ENCODE measurements at places on chromosomes 1 and 21.

DNA sequence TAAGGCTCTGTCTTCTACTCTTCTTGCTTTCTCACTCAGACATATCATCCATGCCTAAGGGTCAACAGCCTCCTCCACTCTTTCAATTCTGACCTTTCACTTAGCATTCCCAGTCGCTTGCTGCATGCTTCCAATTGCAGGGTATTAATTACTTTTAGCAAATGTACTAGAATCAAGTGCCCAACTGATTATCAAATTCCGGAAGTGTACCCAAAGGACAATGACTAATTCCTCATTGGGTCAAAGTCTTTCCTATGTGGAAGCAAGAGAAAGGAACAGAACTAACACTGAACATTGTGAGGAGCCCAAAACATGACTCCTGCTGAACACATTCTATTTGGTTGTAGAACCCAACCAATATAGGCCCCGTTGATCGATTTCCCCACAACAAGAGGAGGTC, 101.8 kb downstream of the APP start:
- DNase-seq = no peak

DNA sequence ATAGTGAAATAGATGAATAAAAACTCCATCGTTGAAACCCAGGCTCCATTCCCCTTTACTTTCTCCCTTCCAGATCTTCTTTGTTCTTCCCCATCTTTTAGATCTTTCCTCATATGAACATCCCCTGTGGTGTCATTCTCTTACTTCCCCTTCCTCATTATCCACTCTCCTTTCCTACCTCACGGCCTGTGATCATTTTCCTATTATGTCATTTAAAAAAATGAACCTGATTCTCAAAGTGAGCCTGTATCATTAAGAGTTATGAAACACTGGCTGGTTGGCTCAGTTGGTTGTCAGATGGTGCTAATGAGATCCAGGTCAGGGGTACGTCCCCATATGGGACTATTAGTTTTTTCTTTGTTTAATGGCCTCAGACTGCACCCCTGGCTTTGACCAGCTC, 38.3 kb downstream of the TCEANC2 start:
- DNase-seq = no peak

DNA sequence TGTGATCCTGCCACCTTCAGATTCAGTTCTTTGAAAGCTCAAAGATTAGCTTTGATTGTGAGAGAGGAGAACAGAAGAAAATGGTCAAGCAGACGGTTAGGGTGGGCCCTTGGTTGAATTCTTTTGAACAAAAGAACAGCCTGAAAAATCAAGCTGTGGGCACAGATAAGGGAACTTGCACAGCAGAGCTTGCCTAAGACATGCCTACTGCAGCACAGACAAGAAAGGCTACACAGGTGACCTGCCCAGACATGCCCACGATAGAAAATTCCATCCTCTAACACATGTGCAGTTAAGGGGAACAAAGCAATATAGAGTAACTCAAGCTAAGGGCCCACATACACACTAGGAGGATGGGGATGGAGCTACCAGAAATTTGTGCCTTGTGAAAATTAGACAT, 512.5 kb upstream of the LRRC7 start:
- DNase-seq = no peak

DNA sequence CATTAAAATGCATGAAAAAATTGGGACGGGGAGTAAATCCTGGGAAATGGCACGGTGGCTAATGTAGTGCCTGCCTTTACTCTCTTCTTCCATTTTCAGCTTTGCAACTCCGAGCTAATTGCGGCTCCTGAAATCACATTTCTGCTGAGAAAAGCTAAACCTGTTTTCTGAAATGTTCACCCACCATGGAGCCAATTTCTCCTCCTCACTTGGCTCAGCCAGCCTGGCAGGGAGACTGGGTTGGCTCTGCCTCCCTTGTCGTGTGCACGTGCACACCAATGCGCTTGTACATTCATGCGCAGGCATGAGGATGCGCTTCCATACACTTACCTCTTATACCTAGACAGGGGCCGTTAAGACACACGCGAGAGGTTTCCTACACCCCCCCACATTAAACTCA, 165.4 kb downstream of the PLXNA2 start:
- DNase-seq = no peak

GRCh38 chr1:69982992-69983391, 222.4 kb downstream of the LRRC40 start:
- DNase-seq = no peak

DNA sequence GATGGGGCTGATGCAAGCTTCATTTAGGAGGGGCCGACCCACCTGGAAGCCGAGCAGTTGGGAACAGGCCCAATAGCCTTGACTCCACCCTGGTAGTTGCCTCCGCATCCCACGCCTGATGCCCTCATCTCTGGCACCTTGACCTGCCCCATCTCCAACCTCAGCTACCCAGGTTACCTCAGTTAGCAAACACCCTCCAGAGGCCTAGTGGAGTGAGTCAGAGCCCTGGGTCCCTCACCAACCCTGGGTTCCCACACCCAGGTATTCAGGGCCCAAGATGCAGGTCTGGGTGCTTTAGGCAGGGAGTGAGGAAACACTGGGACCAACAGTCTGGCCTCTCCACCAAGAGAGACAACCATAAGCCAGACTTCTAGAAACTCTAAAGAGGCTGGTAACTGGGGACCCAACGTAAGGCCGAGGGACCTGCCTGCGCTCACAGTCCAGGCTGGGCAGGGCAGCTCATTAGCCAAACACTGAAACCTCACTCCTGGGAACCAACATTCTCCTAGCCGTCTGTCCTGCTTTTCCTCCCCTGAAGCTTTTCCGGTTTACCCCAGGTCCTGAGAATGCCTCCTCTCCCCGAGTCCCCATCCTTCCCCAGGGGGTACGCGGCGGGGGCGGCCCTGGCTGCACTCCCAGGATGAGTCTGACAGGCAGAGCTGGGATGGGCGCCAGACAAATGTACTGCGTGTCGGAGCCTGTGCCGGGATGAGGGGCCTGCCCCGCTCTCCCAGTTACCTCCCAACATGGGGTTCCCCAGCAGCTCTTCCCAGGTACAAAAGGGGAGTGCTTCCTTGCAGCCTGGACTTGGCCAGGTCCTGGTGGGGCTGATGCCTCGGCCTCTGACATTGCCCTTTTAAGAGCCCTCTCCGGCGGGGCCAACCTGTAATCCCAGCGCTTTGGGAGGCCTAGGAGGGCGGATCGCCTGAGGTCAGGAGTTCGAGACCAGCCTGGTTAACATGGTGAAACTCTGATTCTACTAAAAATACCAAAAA, 8.9 kb upstream of the CELSR2 start:
- no peak for DNase-seq

DNA sequence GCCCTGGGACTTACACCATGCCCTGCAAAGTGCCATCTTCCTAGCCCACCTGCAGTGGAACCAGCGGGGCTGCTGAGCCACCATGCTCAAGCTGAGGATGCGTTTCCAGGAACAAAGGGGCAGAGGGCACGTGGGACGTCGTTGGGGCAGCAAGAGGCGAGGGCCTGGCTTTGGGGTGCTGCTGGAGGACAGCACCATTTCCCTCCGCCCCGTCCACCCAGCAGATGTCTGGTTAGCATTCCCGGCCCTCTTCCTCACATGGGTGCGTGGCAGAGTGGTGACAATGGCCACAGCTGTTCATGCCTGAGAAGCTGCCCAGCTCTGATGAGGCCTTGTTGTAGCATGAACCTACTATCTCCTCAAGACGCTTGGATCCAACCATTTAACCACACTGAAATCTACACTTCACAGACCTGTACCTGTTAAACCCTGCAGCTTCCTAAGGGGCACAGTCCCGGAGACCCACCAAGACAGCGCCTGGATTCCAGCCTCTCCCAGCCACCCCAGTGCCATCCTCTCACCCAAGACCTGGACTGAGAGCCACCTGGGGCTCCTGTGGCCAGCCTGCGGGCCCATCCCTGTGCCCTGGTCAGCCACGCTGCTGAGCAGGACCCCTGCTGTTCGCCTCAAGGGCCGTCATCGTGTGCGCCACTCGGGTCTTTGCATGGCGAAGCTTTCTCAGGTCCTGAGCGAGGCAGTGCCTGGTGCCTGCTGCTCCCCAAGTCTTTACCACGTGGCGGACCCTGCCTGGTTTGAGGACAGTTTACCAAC, 33.2 kb downstream of the SLC45A1 start:
- DNase-seq = no peak

DNA sequence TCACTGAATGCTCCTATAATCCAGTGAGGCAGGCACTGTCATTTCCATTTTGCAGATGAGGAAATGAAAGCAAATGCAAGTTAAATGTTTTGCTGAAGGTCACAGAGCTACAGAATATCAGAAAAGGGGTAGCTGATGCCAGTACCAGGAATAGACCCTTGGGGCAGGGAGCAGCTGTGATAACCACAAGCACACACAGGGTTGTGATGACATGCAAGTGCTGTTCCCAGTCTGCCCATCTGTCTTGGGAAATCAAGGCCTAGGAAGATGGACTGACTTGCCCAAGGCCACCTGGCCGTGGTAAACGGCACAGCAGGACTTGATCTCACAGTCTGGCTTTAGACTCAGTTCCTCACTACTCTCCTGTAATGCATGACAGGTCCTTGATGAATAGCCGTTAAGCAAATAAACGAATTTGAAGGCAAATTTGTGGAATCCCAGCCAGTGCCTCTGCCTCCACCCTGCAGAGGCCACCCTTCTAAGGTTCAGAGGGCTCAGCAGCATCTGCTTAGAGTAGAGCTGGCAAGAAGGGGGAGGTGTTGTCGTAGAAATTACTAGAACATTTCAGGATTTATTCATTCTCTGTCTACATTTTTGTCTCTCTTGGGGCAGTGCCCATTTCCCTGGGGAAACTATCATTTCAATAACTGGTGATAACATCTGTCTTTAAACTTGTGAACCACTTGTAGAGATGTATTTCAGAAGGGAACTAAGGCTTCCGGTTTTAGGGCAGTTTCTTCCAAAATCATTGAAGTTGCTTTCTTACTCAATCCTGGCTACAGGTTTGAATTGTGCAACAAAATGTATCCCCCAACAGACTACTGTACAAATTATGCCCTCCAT, 53.2 kb upstream of the MRPS6 start:
- no peak for DNase-seq

DNA sequence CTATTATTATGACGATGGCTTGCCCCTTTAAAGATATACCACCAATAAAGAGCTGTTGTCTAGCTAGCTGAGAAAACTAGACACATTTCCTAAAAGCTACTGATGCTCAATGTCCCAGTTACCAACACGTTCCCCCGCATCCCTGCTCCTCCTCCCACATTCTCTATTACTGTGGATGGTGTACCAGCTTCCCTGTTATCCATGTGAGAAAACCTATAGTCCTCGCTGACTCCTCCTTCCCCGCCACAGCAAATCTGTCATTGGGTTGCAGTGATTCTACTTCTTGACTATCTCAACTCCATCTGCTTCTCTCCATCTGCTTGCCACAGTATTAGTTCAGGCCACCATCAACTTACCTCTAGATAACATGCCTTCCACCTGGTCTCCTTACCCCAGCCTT, 337.5 kb downstream of the KCNH1 start:
- DNase-seq = no peak

DNA sequence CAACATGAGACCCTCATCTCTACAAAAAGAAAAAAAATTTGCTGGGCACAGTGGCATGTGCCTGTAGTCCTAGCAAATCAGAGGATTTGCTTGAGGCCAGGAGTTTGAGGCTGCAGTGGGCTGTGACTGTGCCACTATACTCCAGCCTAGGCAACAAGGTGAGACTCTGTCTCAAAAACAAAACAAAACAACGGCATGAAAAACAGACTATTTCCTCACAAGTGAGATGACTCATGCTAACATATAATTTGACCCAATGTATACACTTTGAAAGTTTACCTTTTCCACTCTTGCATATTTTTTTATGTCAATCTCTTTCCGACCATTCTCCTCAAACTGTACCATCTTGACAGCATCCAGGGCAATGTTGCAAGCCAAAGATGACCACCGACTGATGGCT, 17.5 kb downstream of the CCT3 start:
- DNase-seq = no peak

DNA sequence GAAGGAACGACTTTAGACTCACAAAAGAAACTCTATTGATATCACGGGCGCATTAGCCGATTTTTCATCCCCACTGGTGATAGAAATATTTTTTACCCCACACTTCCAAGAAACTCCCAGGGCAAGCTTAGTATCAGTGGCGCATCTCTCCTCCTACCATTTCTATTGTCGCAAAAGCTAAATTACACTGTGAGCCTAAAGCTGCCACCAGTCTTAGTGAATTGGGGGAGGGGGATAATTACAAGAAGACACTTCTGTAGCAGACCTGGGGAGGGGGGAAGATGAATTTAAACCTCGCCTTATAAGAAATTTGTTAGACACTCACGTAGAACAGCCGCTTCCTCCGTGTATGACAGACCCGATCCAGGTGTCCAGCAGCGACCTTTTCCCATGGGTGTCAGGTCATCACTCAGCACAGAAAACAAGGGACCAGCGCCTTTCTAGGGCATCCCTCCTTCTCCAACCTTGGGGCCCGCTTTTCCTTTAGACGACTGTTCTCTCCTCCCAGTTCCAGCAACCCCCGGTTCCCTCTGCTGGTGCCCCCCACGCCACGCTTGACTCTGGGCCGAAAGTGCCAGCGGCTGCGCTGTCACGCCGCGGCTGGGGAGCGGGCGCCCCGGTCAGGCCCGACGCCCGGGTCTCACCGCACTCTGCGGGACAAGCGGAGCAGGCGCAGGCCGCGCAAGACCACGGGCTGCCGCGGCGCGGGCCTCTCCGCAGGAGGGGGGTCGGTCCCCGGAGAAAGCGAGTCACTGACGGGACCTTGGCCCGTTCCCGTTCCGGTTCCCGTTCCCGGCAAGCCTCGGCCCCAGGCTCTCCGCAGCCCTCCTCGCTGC, 821 bp downstream of the PHC2 start:
- DNase-seq = no peak

GRCh38 chr1:160261556-160261892, 825 bp downstream of the DCAF8 start:
- peak; percentile 49 for DNase-seq

- DNase-seq = no peak
Measured at GRCh38 chr21:45530423-45531113, 11.7 kb downstream of the SLC19A1 start.

DNA sequence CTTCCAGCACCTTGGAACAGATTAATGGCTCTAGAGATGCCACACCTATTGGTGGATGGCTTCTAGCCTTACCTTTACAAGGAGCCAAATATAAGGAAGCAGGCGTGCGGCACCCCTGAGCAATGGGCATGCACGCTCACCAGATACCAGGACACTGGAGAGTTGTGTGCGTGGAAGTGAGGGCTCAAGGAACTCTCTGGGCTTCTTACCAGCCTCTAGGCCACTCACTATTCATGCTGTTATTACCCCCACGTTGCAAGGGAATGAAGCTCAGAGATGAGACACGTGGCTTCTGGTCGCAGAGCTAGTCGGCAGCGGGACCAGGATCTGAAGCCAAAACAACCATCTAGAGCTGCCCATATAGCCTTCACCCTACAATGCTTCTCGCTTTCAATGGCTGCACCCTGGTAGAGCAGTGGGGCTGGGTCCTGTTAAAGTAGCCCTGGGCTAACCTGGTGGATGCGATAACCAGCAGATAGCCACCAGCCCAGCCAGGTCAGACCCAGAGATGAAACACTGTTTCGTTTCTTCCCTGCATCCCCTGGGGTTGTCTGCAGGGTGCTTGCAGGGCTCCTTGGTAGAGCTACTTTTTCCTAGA, 396.4 kb upstream of the VAMP3 start:
- DNase-seq = no peak

GRCh38 chr1:219171192-219171935, 2.3 kb upstream of the LYPLAL1 start:
- DNase-seq = no peak

- no peak for DNase-seq
Measured at GRCh38 chr1:33346533-33346926, 25.6 kb upstream of the A3GALT2 start.

GRCh38 chr21:45441431-45442255, 36.7 kb downstream of the COL18A1 start:
- DNase-seq = no peak

Measured in stimulated activated CD4-positive, alpha-beta T cell treated with anti-CD3 and anti-CD28 coated beads, Interleukin-2, amount 100 ng/mL, for 48 hours (primary cell).